ENCODE measurements at places on chromosomes 7 and 10. TPM values are rescaled to one million over a fixed set of nuclear protein-coding genes. Genes with fewer than 3 reads are reported as not detected.

UFSP1 gene
- not detected for polyA plus RNA-seq

ABCF2 gene
- 11.9 TPM for polyA plus RNA-seq

SEMA3C gene
- 1.4 TPM for polyA plus RNA-seq

NPC1L1 gene
- polyA plus RNA-seq: not detected

AMPH gene
- polyA plus RNA-seq: 32.8 TPM

STK31 gene
- not detected for polyA plus RNA-seq

ZFAND4 gene
- 24.3 TPM for polyA plus RNA-seq
